ENCODE measurements at places on chromosomes 7 and 10.

GRCh38 chr10:77889277-77889903 lies 37.2 kb downstream of the DLG5 start:
- DNase-seq, result no peak

GRCh38 chr7:120337308-120337907 lies 64.4 kb downstream of the KCND2 start:
- DNase-seq, result no peak

GRCh38 chr10:125086691-125087090 lies 73.7 kb downstream of the CTBP2 start:
- no peak for DNase-seq

GRCh38 chr7:18265611-18266281 lies 229.8 kb upstream of the HDAC9 start:
- DNase-seq, result no peak

- DNase-seq, result no peak
Measured at GRCh38 chr7:100546129-100546925, 7.3 kb downstream of the AGFG2 start.

DNA sequence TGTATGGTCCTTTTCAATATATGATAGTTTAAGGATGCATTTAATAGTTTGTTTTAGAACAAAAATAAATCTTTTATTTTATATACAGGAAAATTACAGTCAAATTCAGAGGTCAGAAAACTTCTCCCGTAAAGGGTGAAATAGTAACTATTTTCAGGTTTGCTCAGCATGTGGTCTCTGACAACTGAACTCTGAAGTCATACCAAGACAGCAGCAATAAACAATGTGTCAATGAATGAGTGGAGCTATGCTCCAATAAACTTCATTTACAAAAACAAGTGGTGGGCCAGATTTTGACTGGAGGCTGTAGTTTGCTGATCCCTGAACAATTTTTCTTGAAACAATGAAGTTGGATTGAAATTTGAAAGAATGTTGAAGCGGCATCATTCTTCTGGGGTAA lies 123.6 kb downstream of the ZNF248 start:
- no peak for DNase-seq

DNA sequence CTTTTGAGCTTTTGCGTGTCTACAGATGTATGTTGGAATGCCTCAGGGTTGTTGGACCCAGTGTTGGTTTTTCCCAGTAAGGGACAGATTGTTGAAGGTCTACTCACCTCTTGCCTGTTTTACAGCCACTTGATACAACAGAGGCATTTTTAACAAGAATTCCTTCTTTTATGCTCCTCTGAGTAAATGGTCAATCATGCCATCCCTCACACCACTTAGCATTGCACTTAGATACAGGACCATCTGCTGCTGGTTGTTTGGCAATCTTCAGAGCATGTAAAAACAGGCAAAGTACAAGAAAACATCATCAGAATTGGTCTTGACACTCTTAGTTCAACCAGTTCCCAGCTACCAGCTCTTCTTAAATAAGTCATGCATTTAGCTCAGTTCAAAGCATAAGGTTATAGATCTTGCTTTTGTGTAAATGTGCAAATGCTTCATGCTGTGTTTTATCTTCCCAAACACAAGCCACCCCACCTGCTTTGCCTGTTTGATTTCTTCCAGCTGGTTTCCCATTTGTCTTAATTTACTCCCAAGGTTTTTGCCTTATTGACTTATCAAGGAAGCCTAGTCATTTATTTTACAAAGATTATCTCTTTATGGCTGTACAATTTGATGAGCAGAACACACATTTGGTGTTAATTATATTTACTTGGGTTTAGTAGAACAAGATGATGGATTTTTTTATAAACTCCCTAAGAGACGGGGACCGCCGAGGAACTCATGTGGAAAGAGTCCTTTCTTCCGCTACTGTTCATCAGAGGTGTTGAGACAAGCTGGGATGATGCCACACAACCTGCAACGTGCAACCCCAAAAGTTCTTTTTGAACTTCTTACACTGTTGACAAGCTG lies 136.6 kb downstream of the AHR start:
- no peak for DNase-seq

All from suppressor macrophage (primary cell).